ENCODE measurements at places on chromosomes 11 and 22. TPM values are rescaled to one million over a fixed set of nuclear protein-coding genes. Genes with fewer than 3 reads are reported as not detected.

- DNase-seq = no peak
- H3K27me3 ChIP-seq = no peaks in the 10 kb centered on the region
- no peak overlapping the region for H3K4me3 ChIP-seq
- peaks cover 21% of the 10 kb centered on the region for H3K4me1 ChIP-seq
- no peaks in the 10 kb centered on the region for H3K36me3 ChIP-seq
- H3K27ac ChIP-seq = no peak overlapping the region
These were observed 102.9 kb downstream of the USP35 start for GRCh38 chr11:78291503-78292108.

FAM180B gene
- total RNA-seq = 0.22 TPM

DNA sequence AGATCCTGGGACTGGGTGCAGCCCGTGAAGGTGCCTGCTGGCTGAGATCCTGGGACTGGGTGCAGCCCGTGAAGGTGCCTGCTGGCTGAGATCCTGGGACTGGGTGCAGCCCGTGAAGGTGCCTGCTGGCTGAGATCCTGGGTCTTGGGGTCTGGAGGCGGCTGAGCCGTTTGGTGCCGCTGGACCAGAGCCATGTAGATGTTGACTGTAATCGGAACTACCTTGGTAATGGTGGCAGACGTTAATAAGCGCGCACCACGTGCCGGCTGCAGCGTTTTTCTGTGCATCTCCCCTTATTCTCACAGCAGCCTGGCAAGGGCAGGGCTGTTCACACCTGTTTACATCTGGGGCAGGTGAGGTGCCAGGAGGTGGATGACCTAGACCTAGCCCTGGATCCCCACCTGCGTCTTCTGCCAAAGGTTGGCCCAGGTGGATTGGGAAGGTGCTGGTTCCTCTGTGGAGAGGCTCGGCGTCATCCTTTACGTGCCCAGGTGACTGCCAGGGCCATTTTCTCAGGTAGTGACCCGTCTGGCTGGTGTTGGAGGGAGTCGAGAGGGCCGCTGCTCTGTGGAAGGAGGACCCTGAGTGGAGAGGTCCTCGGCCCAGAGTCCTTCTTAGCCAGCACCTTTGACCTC lies 382.5 kb downstream of the TBC1D22A start:
- DNase-seq = no peak
- H3K4me3 ChIP-seq = no peak overlapping the region
- H3K27me3 ChIP-seq = no peaks in the 10 kb centered on the region
- peaks cover 11% of the 10 kb centered on the region for H3K4me1 ChIP-seq
- no peaks in the 10 kb centered on the region for H3K36me3 ChIP-seq

DNA sequence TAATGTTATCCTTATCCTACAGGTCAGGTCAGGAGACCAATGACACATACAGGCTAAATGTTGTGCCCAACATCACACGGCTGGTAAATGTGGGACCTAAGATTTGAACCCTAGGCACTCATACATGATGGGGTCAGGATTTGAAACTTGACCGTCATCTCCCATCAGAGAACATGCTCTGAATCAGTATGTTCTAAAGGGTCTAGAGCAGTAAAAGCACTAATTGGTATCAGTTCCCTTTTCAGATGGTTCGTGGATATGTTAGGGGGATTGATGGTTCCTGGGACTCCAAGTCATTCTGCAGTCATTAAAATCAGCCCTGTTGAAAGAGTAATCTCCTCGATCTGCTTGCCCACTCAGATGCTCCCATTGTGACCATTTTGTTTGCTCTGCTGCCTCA lies 65.5 kb downstream of the BMAL1 start:
- H3K4me3 ChIP-seq = no peak overlapping the region
- no peak for DNase-seq
- no peaks in the 10 kb centered on the region for H3K27me3 ChIP-seq
- no peaks in the 10 kb centered on the region for H3K36me3 ChIP-seq
- H3K27ac ChIP-seq = no peak overlapping the region

TMEM132A gene
- 6.4 TPM for total RNA-seq

DNA sequence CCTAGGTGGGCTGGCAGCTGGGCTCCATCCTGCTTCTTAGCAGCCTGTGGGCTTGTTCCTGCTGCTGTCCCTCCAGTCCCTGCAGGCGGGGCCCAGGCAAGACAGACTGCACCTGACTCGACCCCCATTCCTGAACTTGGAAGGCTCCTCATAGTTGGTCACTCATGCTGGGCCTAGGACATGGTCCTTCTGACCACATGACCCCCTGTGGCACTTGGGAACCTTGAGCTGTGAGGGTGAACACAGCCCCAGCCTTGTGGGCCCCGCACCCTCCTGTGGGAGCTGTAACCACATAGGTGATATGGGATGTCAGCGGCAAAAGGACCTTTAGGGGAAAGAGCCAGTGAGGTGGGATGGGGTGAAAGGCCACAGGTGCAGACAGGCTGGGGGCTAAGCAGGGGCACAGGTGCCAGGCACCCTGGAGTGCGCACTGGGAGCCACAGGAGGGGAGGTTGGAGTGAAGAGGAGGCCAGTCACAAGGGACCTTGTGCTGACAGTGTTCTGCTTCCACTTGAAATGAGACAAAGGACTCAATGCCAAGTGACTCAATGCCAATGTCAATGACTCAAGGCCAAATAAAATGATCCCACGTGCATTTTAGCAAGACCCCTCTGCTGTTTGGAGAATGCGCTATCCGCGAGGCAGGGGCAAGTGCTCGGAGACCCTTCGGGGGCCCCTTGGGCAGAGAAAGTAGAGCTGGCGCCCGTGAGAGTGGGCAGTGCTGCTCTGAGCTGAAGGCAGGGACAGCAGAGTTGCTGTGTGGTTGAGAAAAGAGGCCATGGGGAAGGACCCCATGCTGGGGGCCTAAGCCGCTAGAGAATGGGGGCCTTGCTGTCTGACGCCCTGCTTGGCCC lies 90.7 kb downstream of the MORC2 start:
- H3K4me1 ChIP-seq = peaks cover 72% of the 10 kb centered on the region
- peak overlapping the region; percentile 85 for H3K27ac ChIP-seq
- H3K4me3 ChIP-seq = no peak overlapping the region
- no peak for DNase-seq
- H3K36me3 ChIP-seq = no peaks in the 10 kb centered on the region
- no peaks in the 10 kb centered on the region for H3K27me3 ChIP-seq

All from left ventricle myocardium inferior (tissue), 1 donor.